ENCODE measurements at places on chromosomes 5 and 9. TPM values are rescaled to one million over a fixed set of nuclear protein-coding genes. Genes with fewer than 3 reads are reported as not detected.

GRCh38 chr9:131330814-131331600, 41.5 kb downstream of the PLPP7 start:
- no peak for DNase-seq

GRCh38 chr5:1916041-1917001, 33.6 kb upstream of the IRX4 start:
- no peak for DNase-seq

GRCh38 chr9:16329671-16330113, 540.8 kb downstream of the BNC2 start:
- DNase-seq = no peak

CKMT2 gene
- total RNA-seq = not detected

GRCh38 chr5:177501874-177502678, 4.7 kb upstream of the PDLIM7 start:
- no peak for DNase-seq

DNA sequence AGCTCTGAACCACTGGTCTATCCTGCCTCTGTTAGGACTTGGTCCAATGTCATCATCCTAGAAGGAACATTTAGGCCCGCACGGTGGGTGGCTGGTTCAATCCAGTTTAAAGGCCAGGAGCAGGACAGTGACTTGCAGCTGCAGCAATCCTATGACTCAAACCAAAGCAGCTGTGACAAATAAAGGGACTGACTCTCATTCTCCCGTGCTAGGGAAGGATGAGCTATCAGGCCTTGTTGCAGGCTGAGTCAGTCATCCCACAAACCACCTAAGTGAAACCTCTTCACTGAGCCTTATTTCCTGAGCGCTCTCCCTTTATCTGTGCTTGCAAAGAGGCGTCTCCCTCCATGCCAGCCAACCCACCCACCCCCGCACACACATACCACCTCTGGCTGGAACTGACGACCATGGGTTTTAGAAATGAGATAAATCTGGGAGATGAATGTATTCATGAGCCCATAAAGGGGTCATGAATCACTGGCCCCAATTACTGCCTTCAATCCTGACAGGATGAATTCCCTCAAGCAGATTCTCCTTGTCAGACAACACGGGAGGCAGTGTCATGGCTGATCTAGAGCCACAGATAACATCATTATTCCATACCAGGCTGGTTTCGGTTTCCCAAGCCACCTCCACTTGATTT, 93.4 kb downstream of the KCNIP1 start:
- no peak for DNase-seq

Measured in NCI-H460 (cell line).